ENCODE measurements at places on chromosomes 4 and X. TPM values are rescaled to one million over a fixed set of nuclear protein-coding genes. Genes with fewer than 3 reads are reported as not detected.

Gene USP26
- total RNA-seq, result not detected

Gene ZNF674
- 7.2 TPM for total RNA-seq

Gene MTTP
- 0.26 TPM for total RNA-seq

Gene PRKG2
- total RNA-seq, result 0.59 TPM

Gene HEPH
- 0.08 TPM for total RNA-seq
